ENCODE measurements at places on chromosomes 7 and 10.

- DNase-seq = no peak
Observed at GRCh38 chr7:76512941-76513816, 2.8 kb downstream of the UPK3B start.

DNA sequence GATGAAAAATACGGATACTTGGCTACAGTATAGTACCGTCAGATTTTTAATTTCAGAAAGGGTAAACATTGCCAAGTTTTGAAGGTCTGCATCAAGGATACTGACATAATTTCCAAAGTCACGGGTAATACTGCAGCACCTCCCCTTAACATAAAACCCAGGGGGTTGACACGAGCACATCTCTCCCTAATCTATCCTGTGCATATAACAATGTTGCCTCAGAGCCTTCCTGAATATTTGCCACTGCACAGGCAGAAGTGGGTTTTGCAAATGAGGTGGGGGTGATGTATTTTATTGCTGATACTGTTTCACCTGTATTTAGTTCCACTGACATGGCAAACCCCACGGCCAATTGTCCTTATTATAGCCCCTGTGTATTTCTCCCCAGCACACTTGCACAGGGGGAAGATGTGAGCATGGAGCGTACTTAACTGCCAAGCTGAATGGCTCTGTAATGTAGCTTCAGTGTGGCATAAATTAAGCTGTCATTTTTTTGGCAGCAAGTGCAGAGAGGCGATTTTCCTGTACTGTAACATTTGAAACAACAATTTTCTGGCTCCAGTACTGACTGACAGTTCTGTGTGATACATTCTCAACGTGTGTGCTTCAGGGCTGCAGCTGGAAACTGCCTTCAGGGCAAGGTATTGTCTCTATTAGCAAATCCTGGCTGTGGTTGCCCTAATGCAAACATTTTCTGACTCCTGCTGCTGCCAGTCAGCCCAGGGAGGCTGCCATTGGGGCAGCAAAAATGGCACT is 299.6 kb upstream of the SP4 start:
- no peak for DNase-seq

GRCh38 chr7:131723926-131724325 is 167.5 kb upstream of the PODXL start:
- DNase-seq = no peak

GRCh38 chr10:109183366-109183765 is 739.9 kb downstream of the XPNPEP1 start:
- no peak for DNase-seq

GRCh38 chr7:136086712-136087111 is 109.6 kb upstream of the MTPN start:
- peak; percentile 44 for DNase-seq

GRCh38 chr7:116862951-116863670 is 724 bp downstream of the CAPZA2 start:
- DNase-seq = no peak

DNA sequence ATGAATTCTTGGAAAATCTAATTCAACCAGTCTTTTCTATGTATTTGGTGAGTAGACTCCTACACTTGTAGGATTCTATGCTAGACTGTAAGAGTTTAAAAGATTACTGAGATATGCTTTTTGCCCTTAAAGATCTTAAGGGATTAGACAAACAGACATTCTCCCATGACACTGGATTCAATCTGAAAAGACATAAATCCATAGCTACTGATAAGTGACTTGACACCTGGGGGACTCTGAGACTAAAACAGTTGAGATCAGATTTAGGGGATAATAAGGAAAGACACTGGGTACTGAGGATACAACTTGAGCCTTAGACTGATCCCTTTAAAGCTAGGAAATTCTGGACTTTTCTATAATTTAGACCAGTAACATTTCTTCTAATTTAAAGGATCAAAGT is 1233.4 kb downstream of the XPNPEP1 start:
- DNase-seq = no peak

DNA sequence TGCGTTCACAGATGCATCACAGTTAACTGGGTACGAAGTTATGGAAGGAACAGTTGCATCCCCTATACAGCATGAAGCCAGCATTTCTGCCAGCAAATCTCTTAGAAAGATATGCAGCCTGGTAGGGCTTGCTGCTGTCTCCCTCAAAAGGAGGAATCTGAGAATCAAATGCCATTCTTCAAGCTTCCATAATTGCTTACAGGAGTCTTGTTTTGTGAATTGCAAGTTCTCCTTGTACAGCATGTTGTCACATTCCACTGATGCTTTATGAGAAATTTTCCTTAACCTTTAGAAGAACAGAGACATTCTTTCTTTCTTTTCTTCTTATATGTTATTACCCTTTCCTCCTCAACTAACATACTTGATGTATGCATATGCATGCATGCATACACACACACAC is 134.6 kb downstream of the CHRM2 start:
- no peak for DNase-seq

- peak; percentile 52 for DNase-seq
Observed at GRCh38 chr10:78960316-78960800, 108.4 kb upstream of the ZMIZ1 start.

DNA sequence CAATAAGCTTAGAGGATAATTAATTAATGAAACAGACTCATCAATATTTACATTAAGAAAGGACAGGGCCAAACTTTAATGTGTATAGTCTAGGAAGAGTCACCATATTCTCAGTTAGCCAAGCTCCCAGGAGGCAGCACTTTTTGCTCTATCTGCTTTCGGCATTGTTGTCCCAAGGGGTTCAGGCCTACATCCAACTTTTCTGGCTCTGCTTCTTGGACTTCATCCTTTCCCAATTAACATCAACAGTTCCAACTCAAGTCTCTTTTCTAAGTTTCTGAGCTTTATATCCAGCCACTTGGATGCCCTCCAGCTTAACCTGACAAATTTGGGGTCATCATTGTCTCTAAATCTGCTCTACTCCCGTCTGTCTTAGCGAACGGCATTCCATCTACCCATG is 42.8 kb downstream of the GLI3 start:
- DNase-seq = no peak

DNA sequence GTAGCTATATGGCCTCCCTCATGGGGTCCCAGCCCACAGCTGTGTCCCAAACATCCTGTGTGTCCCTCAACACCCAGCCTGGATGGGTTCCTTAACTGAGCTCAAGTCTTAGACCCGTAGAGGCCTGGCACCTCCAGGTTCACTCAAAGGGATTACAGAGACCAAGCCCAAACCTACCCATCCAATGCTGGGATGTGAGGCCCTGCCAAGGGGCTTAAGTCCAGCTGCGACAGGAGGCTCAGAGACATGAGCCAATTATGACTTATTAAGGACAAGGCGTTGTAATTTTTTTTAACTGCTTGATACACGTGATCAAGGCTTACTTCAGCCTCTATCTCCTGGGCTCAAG is 105.6 kb upstream of the RET start:
- DNase-seq = no peak

DNA sequence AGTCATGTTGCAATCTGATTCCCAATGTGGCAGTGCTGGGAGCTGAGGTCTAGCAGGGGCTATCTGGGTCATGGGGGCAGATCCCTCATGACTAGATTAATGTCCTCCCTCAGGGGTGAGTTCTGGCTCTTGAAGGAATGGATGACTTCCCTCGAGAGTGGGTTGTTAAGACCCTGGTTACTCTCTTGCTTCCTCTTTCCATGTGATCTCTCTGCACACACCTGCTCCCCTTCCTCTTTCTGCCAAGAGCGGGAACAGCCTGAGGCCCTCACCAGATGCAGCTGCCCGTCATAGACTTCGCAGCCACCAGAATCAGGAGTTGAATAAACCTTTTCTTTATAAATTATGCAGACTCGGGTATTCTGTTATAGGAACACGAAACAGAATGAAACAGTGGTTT is 37.8 kb downstream of the SFMBT2 start:
- DNase-seq = no peak

DNA sequence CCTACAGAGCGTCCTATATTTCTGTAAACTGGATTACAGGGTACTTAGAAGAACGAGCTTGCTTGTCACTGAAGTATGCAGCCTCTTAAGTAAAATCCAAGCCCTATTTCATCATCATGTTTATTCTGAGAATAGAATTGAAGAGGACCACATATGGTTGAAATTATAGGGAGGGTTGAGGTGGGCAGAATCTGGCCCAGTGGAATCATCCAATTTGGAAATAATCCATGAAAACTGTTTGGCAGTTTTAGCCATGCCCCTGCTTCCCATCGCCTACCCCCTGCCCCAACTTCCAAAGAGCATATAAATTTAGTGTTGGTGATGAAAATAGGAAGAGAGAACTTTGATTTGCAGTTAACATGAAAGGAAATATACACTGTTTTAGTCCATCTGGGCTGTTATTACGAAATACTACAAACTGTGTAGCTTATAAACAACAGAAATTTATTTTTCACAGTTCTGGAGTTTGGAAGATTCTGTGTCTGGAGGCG is 150.4 kb downstream of the PRKG1 start:
- no peak for DNase-seq

DNA sequence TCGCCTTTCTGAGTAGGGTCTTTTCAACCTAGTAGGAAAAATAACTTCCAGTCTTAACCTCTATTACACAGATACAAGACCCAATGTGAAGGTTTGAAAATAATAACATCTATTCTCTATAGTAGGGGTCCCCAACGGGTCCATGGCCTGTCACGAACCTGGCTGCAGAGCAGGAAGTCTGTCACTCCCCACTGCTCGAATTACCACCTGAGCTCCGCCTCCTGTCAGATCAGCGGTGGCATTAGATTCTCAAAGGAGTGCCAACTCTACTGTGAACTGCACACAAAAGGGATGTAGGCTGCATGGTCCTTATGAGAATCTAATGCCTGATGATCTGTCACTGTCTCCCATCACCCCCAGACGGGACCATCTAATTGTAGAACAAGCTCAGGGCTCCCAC is 7.4 kb downstream of the YWHAG start:
- no peak for DNase-seq

DNA sequence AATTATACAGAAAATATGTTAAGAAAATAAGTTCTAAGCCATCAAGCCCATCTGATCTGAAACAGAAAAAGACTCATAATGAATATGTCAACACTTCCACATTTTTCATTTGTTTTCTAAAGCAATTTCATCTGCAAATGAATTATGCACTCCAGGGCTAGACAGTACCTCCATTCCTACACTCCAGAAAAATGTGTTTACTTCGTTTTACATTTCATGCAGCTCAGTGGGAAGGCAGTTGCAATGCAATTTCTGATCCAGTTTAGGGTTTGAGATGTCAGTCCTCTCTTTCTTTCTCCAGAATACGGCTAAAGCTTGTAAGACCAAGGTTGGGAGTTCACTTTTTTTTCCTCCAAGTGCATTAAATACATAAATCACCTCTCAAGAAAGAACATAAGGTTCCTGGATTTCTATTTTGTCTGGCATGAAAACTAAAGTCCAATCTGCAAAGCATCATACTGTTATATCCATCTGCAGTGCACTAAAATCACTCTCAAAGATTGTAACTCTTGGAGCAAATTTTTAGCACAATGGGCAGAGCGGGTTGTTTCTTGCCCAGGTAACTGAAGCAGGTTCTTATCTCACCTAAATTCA is 348.8 kb upstream of the C7orf33 start:
- DNase-seq = no peak

DNA sequence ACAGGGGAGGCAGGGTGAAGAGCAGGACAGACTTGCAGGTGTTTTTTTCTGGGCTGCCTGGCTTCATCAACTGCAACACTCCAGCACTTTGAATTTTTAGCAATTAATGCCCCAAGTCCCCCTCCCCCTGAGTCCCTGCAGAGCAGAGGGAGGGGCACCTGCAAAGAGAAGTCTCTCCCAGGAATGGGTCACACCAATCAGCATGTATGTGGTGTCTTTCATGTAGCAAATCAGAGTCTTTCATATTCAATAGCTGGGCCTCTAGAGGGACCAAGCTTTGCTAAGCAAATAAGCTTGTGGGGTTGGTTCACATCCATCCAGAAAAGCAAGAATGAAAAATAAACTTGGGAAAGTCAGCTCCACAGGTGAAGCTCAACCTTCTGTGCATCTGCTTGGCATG is 90.7 kb downstream of the PARP12 start:
- no peak for DNase-seq

DNA sequence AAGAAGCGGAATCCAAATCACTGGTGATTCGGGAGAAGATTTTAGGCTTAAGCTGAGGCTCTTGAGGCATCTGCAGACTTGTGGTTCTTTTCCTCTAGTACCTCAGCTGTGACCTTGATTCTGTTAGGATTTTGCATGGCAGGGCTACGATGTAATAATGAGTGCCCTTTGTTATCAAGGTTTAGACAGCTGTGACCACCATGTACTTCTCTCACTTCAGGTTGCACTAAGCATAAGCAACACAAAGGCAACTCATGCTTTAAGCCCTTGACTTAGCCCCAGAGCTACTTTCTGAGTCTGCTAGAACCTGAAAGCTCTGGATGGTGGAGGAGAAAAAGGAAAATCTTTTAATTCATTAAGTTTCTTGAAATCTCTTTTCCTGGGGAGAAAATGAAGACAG is 1052.3 kb upstream of the PHF14 start:
- no peak for DNase-seq

DNA sequence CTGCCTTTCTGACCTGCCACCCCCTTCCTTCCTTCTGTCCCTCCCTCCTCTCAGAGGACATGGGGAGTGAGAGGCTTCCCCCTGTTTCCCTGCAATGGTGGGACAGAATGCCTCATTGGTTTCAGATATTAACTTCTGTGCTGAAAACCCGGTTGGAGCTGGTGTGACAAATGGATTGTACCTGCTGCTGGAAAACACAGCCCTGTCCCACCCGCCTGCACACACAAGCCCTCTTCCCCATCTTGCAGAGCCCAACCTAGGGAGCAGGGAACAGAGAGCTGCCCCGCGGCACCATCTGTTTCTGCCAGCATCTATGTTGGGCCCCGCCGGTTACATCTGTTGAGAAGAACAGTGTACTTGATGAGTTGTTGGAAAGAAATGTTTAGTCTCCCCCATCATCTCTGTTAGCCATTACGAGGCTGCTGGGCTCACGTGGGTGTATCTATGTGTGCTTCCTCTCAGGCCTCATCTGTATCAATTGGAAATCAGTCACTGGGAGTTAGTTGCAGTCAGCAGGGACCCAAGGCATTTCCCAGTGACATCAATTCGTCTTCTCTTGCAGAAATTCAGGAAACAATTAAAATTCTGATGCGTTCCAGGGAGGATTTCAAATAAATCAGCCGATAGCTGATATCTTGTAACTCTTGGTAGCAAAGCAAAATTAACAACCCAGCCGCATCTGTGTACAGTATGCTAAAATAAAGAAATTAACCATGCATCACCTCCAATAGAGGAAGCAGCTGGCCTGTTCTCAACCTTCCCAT is 725.6 kb upstream of the GALNT17 start:
- no peak for DNase-seq

DNA sequence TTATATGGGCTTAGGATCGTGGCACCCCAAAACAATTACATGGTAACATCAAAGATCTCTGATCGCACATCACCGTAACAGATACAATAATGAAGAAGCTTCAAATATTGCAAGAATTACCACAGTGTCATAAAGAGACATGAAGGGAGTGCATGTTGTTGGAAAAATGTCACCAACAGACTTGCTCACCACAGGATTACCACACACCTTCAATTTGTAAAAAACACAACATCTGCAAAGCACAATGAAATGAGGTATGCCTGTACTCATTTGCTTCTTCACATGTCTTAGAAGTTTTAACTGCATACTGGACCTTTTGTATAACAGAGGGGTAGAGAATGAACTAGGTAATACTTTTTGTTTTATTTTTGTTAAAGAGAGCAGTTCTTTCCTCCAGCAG is 96.6 kb downstream of the TPST1 start:
- no peak for DNase-seq

All from smooth muscle cell of the brain vasculature (primary cell).